ENCODE measurements at places on chromosomes 11 and 22. TPM values are rescaled to one million over a fixed set of nuclear protein-coding genes. Genes with fewer than 3 reads are reported as not detected.

DNA sequence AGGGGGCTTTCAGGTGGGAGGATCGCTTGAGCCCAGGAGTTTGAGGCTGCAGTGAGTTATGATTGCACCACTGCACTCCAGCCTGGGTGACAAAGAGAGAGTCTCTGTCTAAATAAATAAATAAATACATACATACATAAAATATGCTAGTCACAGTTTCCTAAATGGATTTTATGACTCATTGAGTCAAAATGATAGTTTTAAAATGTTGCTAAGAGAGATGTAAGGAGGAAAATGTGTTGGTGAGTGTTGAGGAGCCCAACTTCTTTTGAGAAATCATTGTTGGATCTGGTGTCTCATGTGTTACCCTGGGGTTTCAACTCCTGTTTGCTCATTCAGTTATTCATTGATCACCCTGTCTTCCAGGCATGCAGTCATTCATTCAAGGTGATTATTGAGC is 21.0 kb downstream of the PARVB start:
- no peak for DNase-seq

GRCh38 chr22:30186510-30186909 is 60.0 kb downstream of the LIF start:
- DNase-seq, result no peak

- no peak for DNase-seq
Measured at GRCh38 chr22:39594411-39594810, 23.9 kb downstream of the CACNA1I start.

GRCh38 chr11:36249246-36249645 is 40.0 kb downstream of the COMMD9 start:
- no peak for DNase-seq

Gene SCARF2
- total RNA-seq, result 5.2 TPM

GRCh38 chr11:119481667-119482400 is 58.9 kb upstream of the THY1 start:
- DNase-seq, result peak; percentile 72
